T1000 (cell line): ENCODE measurements at places on chromosomes 7 and 10.

- DNase-seq: no peak
Measured at GRCh38 chr7:113339661-113340060, 221.3 kb upstream of the SMIM30 start.

DNA sequence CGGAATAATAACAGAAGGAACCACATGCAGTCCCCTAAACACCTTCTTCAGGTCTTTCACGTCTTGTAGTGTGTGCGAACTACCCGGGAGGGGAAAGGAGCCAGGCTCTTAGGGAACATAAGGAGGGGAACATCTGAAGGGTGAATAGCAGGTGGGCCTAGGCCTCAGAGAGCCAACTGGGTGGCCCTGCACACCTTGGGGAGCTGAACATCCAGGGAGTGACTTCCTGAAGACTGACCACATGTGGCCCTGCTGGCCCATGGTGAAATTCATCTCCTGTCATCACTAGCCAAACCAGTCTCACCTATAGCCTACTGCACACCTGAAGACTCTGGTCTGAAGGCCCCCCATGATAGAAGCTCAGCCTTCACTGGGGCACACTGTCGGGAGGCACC is 5.6 kb downstream of the CALML3 start:
- no peak for DNase-seq

- DNase-seq: no peak
Measured at GRCh38 chr7:13879143-13879542, 110.3 kb downstream of the ETV1 start.

DNA sequence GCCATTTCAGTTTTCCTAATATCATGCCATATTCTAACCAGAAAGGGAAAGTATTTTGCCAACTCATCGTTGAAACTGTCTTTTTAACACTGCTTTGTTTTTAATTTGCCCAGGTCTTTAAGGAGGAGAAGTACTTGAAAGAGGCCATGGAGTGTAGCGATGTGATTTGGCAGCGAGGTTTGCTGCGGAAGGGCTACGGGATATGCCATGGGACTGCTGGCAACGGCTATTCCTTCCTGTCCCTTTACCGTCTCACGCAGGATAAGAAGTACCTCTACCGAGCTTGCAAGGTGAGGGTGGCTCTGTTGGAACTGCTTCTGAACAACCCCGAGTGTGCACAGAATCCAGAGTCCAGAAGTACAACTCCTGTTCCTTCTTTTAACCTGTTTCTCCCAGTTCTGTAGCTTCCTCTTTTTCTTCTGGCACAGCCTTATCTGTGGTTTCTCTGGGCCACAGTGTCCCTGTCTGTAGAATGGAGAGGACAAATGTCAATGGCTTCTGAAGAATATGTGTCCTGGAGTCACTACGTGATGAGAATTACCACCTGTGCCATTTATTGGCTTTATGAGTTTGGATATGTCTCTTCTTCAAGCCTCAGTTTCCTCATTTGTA is 60.1 kb downstream of the LANCL2 start:
- no peak for DNase-seq

- no peak for DNase-seq
Measured at GRCh38 chr10:110446954-110447608, 50.6 kb upstream of the DUSP5 start.

- DNase-seq: no peak
Measured at GRCh38 chr10:69503001-69503895, 52.0 kb downstream of the TSPAN15 start.

DNA sequence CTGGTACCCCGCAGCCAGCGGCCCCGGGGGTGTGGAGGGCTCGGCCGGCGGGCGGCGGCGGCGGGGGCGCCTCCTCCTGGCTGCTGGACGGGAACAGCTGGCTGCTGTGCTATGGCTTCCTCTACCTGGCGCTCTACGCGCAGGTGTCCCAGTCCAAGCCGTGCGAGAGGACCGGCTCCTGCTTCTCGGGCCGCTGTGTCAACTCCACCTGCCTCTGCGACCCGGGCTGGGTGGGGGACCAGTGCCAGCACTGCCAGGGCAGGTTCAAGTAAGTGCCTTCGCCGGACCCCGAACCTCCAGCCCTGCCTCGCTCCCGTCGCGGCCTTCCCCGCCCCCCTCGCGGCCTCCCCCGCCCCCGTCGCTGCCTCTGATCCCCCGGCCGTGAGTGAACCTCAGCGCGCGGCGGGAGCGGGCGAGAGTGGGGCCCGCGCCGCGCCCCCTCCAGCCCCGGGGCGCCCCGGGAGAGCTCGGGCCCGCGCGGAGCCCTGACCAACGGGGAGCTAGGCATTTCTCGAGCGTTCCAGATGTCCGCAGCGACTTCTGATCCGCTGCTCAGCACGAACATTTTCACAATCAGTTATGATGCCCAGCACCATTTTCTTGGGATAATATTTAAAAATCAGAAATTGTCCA is 727 bp downstream of the ATRNL1 start:
- DNase-seq: peak; percentile 31

DNA sequence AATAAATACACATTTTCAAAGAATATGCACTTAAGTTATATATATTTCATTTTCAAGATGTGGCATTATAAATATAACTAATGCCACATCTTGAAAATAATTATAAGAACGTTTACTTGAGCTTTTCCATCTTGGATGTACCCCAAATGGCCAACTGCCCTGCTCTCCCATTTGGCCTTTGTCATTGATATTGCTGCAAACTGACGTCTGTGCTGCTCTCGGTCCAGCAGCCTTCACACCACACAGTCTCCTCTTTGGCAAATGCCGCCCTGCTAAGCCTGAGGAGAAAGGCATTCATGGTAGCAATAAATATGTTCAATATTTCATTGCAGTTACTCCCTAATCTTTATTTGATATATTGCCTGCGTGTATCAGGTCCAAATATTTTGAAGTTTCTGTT is 384.6 kb upstream of the ADARB2 start:
- DNase-seq: no peak

- no peak for DNase-seq
Measured at GRCh38 chr7:106462914-106463482, 178.2 kb upstream of the NAMPT start.

- no peak for DNase-seq
Measured at GRCh38 chr7:5671046-5671445, 110.4 kb downstream of the RNF216 start.

- DNase-seq: no peak
Measured at GRCh38 chr10:126898460-126898859, 6.8 kb upstream of the DOCK1 start.

GRCh38 chr7:65974876-65975275 is 7.1 kb downstream of the GUSB start:
- DNase-seq: no peak

DNA sequence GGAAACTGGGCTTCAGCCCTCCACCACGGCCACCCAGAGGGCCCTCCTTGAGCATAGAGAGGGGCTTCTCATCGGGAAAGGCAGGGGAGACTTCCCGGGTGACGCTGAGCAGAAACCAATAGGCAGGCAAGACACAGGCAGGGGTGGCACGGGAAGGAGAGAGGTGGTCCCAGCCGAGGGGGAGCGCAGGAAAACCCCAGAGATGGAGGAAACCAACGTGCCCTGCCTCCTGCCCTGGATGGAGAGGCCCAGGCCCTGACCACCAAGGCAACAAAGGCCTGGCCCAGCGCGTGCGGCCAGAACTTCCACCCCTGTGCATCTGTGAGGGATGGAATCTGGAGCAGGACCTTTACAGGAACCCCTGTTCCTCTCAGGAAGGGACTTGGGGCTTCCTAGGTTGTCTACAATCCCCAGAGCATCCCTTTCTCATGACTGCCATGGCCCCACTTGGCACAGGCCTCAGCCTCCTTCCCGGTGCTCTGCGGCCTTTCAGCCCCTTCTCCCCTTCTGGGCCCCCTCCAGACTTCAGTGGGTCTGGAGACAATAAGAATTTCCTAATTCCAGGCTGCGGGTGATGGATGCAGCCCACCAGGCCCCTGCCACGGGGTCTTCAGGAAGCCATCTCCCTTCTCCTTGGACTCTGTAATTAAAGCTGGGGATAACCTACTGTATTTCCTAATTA is 137.0 kb upstream of the RET start:
- no peak for DNase-seq

- no peak for DNase-seq
Measured at GRCh38 chr10:14560791-14561765, 213.6 kb downstream of the FAM107B start.

DNA sequence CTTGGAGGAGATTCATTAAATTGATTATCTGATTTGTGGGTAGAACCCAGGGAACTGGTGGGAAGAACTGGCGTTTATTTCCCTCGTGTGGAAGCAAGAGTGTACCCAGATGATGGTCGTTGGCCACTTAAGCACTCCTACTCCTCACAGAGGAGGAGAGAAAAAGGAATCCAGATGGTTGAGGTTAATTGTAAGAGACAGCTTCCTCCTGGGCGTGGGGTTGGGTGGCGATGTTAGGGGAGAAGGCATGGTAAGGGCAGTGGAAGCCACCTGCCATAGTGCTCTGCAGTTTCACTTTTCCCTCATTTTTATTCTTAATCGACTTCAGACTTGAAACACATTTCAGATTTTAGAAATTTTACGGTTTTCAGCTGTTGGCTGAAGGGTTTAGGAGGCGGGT is 104.1 kb downstream of the DOCK1 start:
- no peak for DNase-seq

- no peak for DNase-seq
Measured at GRCh38 chr10:31130406-31130805, 98.7 kb upstream of the ZNF438 start.

GRCh38 chr7:5694912-5695726 is 86.3 kb downstream of the RNF216 start:
- DNase-seq: no peak

DNA sequence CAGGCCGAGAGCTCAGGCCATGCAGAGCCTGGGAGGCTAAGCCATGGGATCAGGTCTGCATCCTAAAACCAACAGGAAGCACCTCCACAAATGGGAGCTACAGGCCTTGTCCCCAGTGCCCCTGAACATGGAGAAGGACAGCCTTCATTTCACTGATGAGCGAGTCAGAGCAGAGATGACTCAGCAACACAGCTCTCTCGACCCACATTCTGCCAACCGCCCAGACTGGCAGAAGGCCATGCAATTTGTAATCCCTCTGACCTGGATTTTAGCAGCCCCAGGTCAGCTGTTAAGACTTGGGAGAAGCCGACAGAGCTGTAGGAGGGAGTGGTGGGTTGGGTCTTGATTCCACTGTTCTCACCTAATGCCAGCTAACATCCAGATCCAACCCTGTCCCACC is 25.5 kb downstream of the VOPP1 start:
- DNase-seq: peak; percentile 84

DNA sequence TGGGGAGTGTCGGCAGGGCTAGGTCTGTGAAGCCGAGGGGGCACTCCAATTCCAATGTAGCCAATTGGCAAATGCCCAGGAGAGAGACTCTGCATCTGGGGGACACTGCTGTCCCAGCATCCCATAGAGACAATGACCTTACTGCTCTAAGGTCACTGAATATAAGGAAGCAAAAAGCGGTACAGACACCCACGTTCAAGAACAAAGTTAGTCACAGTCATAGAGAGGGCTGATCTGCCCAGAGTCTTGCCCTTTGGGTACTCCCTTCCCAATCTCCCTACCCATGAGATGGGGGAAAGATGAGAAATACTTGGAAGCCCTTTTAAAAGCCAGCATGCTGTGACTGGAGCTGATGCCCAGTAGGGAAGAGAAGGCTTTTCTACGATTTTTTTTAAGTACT is 76.3 kb upstream of the GSDME start:
- no peak for DNase-seq

DNA sequence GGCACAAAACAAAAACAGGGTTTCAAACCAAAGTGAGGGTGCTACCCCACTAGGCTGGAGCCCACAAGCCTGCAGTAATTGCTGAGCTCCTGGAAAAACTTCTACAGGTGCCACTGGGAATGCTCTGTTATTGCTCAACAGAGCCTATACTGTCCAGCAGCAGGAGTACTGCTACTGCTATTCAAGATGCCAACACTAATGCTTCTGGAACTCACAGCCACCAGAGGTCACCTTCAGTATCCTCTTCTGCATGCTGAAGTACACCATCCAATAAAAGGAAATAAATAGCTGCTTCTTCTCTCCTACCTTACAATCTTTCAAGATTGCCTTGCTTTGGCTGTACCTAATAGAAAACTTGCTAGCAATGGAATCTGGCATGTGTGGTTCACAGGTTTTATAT is 222.0 kb downstream of the LRRN3 start:
- DNase-seq: no peak

- no peak for DNase-seq
Measured at GRCh38 chr10:77406764-77407430, 230.7 kb downstream of the KCNMA1 start.

DNA sequence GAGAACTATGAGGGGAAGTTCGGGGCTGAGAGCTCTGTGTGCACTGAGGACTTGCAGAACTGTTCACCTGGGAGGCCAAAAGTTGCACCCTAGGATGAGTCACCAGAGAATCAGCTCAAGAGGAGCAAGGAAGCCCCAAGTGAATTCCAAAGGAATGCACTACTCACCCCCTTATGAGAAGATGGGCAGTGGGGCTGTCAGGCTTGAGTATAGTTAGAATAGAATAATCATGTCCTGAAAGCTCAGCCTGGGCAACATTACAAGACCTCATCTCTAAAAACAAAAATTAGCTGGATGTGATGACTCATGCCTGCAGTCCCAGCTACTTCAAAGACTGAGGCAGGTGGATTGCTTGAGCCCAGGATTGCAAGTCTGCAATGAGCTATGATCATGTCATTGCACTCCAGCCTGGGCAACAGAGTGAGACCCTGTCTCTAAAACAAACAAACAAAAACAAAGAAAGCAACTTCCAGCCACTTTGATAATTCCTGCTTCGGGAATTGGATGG is 30.0 kb downstream of the MAP3K8 start:
- DNase-seq: no peak

- no peak for DNase-seq
Measured at GRCh38 chr7:55174856-55175255, 156.0 kb downstream of the EGFR start.

- no peak for DNase-seq
Measured at GRCh38 chr10:96380821-96381220, 22.0 kb upstream of the OPALIN start.

DNA sequence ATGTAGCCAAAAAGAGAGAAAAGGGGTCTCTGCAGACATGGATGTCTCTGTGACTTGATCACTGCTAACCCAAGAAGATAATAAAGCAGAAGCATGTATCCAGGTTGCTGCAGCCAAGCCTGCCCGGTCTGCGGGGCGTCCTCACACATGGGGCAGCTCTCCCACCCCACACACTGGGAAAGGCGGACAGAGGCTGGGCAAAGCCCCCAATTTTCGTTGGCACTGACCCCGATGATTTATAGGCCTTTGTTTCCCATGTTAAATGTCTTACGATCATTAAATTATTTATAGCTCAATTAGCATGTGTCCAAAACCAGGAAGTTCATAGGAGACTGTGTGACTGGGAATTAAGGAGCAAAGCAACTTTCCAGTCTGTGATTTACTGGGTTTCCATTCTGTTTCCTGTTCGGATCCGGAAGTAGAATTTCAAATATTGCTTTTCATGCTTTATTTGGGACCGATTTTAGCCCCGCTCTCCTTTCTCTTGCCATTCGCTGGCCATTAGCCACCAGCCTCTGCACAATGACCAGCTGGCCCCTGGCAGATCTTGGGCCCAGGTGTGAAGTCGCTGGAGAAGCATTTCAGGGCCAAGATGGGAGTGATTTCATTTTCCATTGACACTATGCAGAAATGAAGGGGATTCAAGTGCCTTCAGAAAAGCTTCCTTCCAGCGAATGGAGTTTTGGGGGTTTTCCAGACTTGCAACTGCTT is 91.6 kb downstream of the EGFR start:
- DNase-seq: no peak
